Amniotic stem cell (primary cell): ENCODE measurements at places on chromosomes 4 and X.

GRCh38 chr4:53545273-53545672, 46.0 kb downstream of the LNX1 start:
- no peak for DNase-seq

DNA sequence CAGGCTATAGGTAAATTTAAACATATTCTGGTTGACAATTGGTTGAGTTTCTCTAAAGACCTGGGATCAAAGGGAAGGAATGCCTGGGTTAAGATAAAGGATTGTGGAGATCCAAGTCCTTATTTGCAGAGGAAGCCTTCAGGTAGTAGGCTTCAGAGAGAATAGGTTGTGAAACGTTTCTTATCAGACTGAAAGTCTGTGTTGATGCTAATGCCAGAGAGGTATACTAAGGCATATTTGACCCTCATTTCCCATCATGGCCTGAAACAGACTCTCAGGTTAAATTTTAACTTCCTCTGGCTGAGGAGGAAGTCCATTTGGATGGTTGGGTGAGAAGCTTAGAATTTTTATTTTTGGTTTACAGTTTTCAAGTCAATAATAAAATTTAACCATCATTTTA, 48.1 kb downstream of the UGT2A2 start:
- no peak for DNase-seq

DNA sequence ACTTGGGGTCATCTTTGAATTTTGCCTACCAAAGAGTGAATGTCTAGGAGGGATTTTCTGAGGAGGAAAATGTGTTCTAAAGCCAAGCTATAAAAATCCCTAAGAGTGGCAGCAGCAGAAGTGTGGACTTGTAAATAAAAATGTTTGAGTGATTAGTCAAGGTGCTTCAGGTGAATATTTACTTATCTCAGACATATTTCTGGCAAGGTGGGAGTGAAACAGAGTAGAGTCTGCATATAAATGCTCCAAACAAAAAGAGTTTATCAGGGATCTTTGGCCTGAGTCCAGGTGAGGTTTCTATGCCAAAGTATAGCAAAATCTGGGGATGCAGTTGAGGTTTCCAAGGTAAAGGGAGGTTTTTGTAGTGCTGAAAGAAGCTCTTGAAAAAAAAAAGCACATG, 19.7 kb downstream of the CYSLTR1 start:
- DNase-seq, result no peak

DNA sequence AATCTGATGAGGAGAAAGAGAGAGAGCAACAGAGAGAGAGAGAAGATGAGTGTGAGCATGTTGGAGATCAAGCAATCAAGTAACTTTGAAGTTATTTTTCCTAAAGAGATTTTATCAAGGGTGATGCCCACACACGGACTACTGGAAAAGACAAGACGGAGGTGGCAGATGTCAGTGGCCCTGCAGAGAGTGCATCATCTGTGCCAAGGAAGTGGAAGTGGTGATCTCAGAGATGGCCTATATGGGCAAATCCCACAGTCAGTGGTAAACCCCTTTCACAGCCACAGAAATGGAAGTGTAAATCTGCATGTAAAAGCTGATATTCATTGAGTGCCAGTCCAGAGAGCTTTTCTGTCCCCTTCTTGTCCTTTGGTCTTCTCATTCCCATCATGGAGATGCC, 577.2 kb upstream of the AADAT start:
- no peak for DNase-seq

DNA sequence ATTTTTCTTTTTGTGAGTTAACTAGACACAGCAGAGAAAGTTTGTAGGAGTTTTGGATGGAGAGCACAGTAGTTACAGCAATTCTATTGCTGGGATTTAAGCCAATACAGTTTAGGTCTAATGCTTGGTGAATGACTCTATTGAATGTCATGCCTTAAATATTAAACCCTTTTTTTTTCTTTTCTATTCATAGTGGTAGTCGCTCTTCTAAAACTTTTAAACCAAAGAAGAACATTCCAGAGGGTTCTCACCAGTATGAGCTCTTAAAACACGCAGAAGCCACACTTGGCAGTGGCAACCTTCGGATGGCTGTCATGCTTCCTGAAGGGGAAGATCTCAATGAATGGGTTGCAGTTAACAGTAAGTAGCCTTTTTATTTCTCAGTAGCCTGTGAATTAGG, 34.8 kb upstream of the DCK start:
- DNase-seq, result peak; percentile 41

- DNase-seq, result no peak
These were observed 47.0 kb upstream of the STOX2 start for GRCh38 chr4:183858011-183858615.

DNA sequence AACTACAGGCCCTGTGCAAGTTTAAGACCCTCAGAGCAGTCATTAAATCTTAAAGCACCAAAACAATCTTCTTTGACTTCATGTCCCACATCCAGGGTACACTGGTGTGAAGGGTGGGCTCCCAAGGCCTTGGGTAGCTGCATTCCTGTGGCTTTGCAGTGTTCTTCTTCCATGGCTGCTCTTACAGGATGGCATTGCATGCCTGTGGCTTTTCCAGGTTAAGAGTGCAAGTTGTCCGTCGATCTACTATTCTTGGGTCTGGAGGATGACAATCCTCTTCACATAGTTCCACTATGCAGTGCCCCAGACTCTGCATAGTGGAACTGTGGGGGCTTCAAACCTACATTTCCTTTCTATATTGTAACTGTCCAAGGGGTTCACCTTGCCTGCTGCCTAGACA, 494.5 kb downstream of the CFAP47 start:
- DNase-seq, result no peak

DNA sequence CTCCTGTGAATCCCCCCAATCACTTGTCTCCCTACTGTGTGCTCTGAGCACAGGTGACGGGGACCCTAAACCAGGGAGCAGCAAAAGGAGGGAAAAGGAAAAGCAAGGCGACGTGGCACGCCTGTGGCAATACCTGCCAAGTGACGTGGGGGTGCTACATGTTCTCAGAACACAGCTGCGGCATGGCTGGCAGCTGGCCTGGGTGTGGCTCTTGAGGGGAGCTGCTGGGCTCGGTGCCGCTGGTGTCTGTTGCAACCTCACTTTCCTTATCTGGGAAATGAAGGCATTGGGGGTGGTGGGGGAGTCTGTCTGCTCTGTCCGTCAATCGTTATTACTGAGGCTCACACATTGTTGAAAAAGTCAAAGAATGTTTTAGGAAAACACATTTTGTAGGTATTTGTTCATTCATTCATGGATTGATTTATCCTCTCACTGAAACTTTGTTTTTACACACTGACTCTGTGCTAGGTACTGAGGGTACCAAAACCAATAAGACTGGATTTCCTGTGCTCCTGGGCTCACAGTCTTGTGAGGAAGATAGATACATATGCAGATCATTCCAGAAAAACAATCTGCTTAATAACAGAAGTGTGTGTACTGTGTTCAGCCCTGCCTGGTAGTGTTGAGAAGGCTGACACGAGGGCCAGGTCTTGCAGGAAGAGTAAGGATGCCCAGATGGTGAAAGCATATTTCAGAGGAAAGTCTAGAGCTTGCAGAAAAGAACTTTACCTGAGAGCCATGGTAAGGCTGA, 217.6 kb downstream of the PTTG2 start:
- DNase-seq, result no peak

DNA sequence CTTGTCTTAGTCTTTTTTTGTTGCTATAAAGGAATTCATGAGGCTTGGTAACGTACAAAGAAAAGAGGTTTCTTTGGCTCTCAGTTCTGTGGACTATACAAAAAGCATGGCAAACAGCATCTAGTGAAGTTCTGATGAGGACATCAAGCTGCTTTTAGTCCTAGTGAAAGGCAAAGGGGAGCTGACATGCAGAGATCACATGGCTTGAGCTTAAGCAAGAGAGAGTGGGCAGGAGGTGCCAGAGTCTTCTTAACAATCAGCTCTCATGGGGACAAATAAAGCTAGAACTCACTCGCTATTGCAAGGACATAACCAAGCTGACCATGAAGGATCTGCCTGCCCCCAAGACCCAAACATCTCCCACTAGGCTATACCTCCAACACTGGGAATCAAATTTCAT, 1063.1 kb downstream of the PCDH7 start:
- DNase-seq, result no peak

DNA sequence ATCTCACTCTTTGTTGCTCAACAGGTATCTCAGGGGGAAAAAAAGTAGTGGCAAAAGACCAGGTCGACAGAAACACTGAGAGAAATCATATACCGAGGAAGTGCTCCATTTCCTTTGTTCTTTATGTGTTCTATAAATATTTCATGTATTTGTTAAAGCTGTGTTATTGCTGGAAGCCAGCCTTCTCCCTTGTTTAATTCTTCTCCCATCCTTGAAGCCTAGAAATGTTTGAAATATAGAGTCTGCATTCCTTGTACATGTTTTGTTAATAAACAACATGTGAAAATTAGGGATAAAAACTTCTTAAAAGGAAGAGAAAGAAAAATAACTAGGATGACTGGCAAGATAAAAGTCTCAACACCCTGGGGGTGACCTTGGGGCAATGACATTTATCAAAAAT, 186.2 kb downstream of the ANKRD50 start:
- no peak for DNase-seq

- DNase-seq, result no peak
These were observed 1.7 kb upstream of the VCX start for GRCh38 chrX:7841084-7841805.

DNA sequence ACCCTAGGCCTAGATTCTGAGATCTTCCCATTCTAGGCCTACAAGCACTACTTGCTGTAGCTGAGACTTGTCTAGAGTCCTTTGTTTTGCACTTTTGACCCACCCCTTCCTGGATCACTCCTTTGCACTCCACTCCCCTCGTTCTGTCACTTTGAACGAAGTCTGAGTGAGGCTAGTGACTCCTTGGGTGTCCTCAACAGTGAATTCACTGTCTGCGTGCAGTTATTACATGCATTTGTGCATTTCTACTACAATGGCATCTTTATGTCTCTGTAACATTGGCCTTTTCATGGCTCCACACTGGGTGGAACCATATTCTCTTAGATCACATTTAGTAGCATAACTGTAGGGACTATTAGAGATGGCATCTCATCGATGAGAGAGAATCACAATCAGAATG, 50.5 kb downstream of the OCRL start:
- no peak for DNase-seq

DNA sequence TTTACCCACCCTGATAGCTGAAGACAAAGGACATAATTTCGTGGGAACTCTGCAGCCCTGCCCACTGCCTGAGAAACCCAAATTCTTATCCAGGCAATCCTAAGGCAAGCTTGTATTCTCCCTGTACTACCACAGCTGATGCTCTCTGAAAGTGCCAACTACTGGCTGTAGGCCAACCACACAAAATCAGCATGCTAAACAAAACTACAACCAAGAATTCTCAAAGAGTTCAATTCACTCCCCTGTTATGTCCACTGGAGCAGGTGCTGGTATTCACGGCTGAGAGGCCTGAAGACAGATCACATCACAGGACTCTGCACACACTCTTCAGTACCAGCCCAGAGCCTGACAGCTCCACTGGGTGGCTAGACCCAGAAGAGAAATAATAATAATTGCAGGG, 375.9 kb upstream of the NDST4 start:
- DNase-seq, result no peak

GRCh38 chr4:54157606-54158005, 57.6 kb downstream of the GSX2 start:
- DNase-seq, result no peak

GRCh38 chr4:41784191-41784979, 35.9 kb upstream of the PHOX2B start:
- DNase-seq, result no peak

DNA sequence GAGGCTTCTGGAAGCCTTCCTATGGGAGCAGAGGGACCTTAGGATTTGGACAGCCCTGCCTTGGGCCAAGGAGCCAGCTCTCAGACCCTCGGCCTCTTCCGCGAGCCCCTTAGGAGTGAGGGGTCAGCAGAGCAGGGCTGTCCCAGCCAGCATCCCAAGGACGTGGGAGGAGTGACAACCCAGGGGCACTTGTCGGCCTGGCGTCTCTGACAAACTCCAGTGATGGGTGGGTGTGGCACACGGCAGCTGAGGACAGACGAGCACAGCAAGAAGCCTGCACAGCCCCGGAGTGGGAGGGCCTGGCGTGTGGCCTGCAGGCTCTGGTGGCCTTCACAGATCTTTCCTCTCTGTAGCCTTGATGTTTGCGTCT, 11.6 kb upstream of the TNIP2 start:
- DNase-seq, result no peak

DNA sequence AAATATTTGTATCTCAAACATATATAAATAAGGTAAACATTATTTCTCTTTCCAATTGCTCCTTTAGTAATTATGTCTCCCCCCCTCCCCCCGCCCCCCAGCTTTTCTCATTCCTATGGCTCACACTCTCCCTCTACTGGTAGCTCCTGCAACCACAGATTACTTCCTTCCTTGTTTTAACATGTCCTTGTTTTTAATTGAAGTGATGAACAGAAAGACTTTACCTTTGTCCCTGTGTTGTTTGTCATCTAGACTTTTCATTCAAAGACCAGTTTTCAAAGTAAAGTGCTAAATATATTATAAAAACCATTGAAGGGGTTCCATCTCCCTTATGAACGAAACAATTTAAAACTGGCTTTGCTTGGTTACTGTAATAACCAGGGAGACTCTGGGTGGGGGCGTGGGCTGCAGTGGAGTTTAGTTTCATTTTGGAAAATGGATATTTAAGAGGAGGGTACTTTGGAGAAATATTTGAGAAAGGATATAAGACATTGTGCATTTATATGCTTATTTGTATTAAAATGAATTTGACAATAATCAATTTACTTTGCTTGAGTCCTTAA, 352.9 kb downstream of the RAPGEF2 start:
- peak; percentile 23 for DNase-seq

DNA sequence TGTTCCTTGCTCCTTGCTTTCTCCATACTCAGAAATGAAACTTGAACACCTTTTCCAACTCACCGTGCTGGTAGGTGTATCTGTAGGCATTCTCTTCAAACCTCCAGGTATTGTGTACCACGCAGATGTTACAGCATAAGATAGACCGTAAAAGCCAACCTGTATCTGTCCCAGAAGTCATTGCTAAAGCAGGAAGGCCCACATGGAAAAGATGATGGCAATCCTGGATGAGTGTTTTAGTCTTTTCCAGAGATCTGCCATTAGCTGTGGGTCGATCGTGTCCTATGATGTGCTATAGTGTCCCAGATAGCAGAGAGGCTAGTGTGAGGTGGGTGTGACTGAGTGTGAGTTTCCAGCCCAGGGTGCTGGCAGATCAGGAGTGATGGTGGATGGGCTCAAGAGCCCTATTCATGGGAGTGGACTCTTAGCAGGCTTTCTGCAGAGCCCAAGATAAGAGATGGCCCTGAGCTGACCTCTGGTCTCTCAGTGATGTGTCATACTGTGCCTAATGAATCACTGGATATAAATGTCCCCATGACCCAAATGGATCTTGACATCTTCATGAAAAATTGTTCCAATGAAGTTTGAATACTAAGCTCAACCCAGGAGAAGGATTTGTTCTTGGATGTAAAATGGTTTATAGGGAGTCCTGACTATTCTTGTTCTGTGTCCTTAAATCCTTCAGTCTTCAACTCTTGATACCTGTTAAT, 69.1 kb upstream of the WDR1 start:
- DNase-seq, result no peak

DNA sequence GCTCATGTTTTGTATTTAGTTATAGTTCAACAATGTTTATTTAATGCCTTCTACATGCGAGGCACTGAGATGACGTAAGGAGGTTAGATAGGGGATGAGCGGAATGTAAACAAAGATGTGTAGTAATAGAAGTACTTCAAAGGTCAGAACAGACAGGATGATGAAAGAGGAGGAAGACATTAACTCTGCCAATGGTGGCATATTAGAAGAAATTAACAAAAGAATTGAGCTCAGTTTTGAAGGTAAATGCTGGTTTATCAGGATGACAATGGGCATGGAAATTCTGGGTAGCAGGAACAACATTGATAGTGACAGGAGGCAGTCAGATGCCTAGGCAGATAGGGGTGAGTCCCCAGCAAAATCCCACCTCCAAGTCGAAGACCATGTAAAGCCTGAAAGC, 62.3 kb upstream of the PGRMC2 start:
- DNase-seq, result no peak
